ENCODE measurements at places on chromosomes 13 and 19.

DNA sequence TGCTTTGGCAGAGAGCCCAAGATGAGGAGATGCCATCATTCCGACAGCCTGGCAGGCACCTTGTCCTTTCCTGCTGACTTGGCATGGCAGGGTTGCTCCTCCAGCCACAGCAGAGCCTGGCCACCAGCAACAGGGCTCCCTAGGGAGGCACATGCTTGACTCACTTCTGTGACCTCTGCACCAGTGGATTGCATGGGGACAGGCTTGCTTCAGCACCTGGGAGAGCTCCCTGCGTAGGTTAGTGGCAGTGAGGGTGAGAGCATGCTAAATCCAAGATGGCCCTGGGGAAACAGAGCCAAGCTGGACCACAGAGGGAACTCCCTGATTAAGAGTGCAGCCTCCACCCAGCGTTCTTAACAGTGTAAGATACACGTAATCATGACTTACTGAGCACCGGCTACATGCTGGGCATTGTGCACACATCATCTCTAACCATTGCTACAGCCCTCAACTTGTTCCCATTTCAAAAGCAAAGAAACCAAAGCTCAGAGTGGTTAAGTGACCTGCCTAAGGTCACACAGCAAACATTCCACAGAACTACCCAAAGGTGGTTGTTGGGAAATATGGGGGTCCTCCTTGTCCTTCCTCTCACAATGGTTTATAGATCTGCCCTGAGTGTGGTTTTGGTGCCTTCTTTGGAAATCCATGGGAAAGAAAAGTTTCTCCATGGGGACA, 116.6 kb upstream of the UQCRFS1 start:
- no peak for DNase-seq

- DNase-seq, result no peak
Measured at GRCh38 chr13:69904784-69905183, 202.8 kb upstream of the ATXN8OS start.

DNA sequence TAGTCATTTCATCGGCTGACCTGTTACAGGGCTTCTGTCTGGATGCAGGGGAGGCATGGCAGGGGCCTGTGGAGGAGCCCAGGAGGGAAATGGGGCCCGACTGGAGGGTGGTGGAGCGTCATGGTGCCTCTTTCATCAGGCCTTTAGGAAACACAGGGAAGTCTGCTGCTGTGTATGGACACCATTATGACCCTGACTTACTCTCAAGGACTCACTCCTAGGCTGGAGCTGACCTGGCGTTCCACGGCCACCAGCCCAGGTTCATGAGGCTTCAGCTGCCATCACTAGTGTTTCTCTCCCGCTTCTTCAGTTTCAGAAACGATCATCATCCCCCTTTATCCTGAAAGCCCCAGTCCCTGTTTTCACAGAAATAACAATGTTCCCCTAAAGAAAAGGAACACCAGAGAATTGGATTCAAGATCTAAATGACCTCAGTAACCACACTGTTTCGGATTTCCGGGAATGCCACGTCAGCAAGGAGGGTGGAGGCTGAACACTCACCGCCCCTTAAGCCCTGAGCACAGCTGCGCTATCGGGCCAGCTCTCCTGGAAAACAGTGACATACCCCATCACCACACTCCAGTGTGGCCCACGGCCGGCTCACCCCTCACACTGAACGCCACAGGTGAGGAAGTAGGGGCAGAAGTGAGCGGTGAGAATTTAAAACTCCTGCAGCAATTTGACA, 67.6 kb downstream of the SOX1 start:
- DNase-seq, result no peak

DNA sequence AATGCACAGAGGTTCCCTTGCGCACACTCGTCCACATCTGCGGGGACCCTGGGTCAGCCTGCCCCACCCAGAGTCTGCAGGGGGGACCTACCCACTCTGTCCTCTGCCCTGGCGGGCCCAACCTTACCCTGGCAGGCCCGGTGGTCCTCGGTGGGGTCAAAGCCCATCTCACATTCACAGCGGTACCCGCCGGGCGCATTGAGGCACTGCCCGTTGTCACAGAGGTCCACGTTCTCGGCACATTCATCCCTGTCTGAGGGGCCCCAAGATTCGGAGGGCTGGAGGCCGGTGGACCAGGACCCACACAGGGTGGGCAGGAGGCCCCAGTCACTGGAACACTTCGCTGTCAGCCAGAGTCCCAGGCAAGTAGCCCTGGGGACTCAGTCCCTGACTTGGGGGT, 38.5 kb downstream of the FBN3 start:
- no peak for DNase-seq

GRCh38 chr13:75473468-75473867, 8.5 kb downstream of the TBC1D4 start:
- no peak for DNase-seq

DNA sequence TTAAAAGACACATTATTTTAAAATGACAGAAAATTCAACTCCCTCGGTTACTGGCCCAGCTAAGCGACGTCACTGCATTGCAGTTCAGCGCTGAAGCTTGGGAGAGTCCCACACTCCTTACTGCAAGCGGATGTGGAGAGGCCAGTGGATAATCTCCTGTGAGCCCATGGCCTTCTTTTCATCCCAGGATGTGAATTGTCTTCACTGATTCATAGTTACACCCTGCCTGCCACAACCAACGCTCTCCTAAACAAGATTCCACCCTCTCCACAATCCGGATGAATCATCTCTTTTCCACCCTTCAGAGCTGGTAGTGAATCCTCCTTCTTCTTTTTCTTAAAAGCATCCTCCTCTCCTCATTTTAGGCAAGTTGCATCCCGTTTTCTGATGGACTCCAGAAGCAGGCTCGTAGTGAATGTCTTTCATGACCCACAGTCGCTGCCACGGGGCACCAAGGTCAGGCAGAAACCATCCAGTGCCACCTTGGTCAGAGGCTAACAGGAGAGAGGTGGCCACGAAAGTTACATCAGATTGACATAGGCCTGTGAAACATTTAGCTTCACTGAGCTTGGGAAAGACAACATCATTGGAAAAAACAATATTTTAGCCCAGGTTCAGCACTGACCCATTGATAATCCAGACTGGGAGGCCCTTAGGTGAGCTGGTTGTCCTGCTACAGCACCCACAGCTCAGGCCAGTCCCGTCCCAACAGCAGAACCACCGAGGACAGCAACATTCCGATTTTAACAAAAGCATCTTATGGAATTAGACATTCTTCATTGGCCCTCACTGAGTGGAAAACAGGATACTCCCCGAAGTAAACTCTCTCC, 2.0 kb downstream of the GJB2 start:
- no peak for DNase-seq

GRCh38 chr13:43285933-43286597, 262.7 kb downstream of the DNAJC15 start:
- no peak for DNase-seq

GRCh38 chr19:28862238-28862637, 350.7 kb downstream of the UQCRFS1 start:
- DNase-seq, result no peak

All from activated T-helper 9 cell treated with anti-CD3 and anti-CD28 coated beads, Interleukin-2, amount 50 U/mL, for 16 hours (primary cell).